ENCODE measurements at places on chromosomes 2 and 18. TPM values are rescaled to one million over a fixed set of nuclear protein-coding genes. Genes with fewer than 3 reads are reported as not detected.

- no peaks in the 10 kb centered on the region for H3K27me3 ChIP-seq
- H3K4me3 ChIP-seq = no peak overlapping the region
- DNase-seq = no peak
- H3K4me1 ChIP-seq = peaks cover 8% of the 10 kb centered on the region
- no peak overlapping the region for H3K27ac ChIP-seq
- no peaks in the 10 kb centered on the region for H3K36me3 ChIP-seq
Measured at GRCh38 chr2:152577579-152577978, 139.7 kb downstream of the PRPF40A start.

DNA sequence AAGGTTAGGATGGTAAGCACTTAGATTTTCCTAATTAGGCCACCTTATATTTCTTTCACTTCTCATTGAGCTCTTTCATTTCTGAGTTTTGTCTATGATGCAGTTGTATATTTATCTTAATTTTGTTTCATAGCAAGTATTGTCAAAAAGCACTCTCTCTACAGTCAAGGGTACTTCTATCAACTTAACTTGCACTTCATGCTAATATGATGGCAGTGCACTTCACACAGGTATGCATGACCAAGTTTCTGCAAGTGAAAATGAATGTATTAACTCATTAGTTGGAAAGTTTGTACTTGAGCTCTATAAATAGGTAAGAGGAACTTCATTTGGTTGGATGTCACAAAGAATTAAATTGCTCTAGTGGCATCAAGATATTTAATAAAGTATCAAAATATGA is 51.5 kb upstream of the CDH19 start:
- H3K4me1 ChIP-seq = no peaks in the 10 kb centered on the region
- H3K27me3 ChIP-seq = no peaks in the 10 kb centered on the region
- DNase-seq = no peak
- H3K36me3 ChIP-seq = no peaks in the 10 kb centered on the region
- no peak overlapping the region for H3K4me3 ChIP-seq

- H3K27ac ChIP-seq = no peak overlapping the region
- H3K4me3 ChIP-seq = no peak overlapping the region
- H3K36me3 ChIP-seq = no peaks in the 10 kb centered on the region
- no peaks in the 10 kb centered on the region for H3K27me3 ChIP-seq
- H3K4me1 ChIP-seq = no peaks in the 10 kb centered on the region
Measured at GRCh38 chr2:166960702-166961270, 72.5 kb downstream of the XIRP2 start.

GRCh38 chr2:71778936-71779773 is 325.8 kb downstream of the DYSF start:
- no peaks in the 10 kb centered on the region for H3K27me3 ChIP-seq
- no peak overlapping the region for H3K4me3 ChIP-seq

GRCh38 chr2:158774681-158775080 is 20.4 kb upstream of the DAPL1 start:
- DNase-seq = no peak
- no peak overlapping the region for H3K27ac ChIP-seq
- no peaks in the 10 kb centered on the region for H3K27me3 ChIP-seq
- no peak overlapping the region for H3K4me3 ChIP-seq
- no peaks in the 10 kb centered on the region for H3K4me1 ChIP-seq

GRCh38 chr2:23627236-23628009 is 242.4 kb downstream of the KLHL29 start:
- H3K36me3 ChIP-seq = no peaks in the 10 kb centered on the region
- no peaks in the 10 kb centered on the region for H3K27me3 ChIP-seq
- DNase-seq = no peak
- H3K4me1 ChIP-seq = no peaks in the 10 kb centered on the region

DNA sequence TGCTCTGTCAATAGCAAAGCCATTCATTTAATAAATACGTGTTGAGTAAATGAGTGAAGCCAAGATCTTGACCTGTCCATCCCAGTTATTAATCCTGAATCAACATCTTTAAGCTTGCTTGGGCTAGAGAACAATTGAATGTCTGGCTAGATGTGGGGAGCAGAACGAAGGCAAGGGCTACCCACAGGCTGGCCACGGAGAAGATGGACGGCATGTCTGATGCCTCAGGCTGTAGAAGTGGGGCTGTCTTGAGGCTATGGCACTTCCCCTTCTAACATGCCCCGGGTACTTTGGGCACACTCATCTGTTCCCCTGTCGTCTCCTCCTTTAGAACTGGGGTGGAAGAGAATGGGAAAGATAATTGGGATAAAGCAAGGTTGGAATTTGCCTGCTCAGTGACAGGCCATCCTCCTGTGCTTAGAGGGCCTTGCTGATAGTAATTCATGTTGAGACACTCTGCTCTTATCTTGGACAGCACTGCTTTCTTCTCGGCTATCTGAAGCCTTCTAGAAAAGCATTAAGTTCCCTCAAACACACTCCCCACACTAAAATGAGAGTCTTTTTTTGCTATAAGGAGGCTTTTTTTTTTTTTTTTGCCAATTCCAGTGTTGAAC is 225.7 kb downstream of the MREG start:
- no peak overlapping the region for H3K4me3 ChIP-seq
- no peaks in the 10 kb centered on the region for H3K36me3 ChIP-seq
- no peaks in the 10 kb centered on the region for H3K27me3 ChIP-seq
- no peaks in the 10 kb centered on the region for H3K4me1 ChIP-seq
- no peak for DNase-seq

DNA sequence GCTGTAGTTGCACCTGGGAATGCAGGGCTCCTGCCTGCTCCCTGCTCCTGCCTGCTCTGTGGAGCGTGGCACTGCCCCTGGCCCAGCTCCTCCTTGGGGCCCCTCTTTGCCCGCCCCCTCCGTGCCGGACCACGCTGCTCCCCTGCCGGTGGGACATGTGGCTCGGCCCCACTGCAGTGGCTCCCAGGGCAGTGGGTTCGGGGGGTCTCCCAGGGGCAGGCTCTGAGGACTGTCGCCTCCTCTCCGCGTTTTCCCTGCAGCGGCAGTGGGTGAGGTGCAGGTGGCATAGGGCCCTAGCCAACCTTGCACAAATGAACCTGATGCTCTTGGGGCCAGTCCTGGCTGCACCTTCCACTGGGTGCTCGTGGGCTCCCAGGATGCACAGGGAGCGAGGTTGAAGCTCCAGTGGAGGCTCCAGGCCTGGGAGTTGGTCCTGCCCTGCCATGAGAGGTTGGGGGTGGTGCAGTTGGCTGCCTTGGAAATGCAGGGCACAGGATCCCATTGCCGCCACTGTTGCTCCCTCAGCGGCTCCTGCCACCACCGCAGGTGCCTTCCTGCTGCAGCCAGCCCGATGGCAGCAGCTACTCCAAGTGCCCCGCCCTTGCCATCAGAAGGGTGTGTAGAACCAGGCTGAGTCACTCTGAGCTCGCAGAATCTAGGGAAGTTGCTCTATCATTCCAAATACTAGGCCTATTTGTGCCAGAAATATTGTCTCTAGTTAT is 313.1 kb upstream of the SYT4 start:
- H3K4me3 ChIP-seq = no peak overlapping the region
- DNase-seq = peak; percentile 25
- H3K27ac ChIP-seq = no peak overlapping the region

GRCh38 chr2:218371983-218372350 is 10.1 kb upstream of the SLC11A1 start:
- H3K4me1 ChIP-seq = 0 out of 2 replicates have a peak, but pooled peaks cover 11% of the 10 kb centered on the region
- no peak overlapping the region for H3K4me3 ChIP-seq
- no peak for DNase-seq
- no peak overlapping the region for H3K27ac ChIP-seq
- H3K27me3 ChIP-seq = no peaks in the 10 kb centered on the region
- no peaks in the 10 kb centered on the region for H3K36me3 ChIP-seq

DNA sequence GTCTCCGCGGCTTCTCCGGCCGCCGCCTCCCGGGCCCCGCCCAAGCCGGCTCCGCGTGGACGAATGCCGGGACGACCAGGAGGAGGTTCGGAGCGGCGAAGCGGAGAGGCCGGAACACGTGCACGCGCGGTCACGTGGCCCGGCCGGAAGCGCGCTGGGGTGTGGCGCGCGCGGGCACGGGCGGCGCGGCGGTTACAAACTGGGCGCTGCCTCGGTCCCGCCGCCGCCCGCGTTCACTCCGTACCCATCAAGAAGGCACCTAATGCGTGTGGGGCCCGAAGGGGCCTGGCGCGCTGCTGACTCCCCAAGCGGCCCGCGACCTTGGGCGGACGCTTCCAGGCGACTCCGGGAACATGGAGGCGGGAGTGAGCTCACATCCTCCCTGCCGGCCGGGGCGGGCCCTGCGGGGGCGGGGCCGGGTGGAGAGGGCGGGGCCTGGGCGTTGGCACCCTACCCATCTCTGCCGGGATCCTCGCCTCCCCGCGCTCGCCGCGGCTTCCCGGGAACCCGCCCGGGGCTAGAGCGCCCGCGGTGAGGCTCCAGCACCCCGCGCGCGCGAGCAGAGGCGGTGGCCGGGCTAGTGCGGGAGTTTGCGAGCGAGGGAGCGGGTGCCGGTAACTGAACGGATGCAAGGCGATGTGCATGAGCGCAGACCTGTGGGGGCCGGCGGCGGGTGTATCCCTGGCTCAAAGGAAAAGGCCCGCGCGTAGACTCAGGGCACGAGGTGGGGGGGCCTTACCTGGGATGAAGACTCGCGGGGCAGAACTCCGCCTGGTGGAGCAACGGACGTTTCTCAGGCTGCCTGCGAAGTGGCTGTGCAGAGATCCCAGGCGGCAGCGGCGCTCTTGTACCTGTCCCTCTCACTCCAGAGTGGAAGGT is at the start of gene TMEM185B:
TMEM185B (minus strand) TSS at position 367 of the 879 bp plus-strand sequence. CDS start 424 bp downstream, outside the sequence.
- DNase-seq = peak; percentile 88
- H3K4me3 ChIP-seq = peak within 1 kb of the TSS; percentile 70
- peak within 1 kb of the TSS; percentile 79 for H3K27ac ChIP-seq
- peaks cover 45% of the 10 kb centered on the region for H3K4me1 ChIP-seq
- H3K36me3 ChIP-seq = peaks cover 5% of the 10 kb centered on the region

DNA sequence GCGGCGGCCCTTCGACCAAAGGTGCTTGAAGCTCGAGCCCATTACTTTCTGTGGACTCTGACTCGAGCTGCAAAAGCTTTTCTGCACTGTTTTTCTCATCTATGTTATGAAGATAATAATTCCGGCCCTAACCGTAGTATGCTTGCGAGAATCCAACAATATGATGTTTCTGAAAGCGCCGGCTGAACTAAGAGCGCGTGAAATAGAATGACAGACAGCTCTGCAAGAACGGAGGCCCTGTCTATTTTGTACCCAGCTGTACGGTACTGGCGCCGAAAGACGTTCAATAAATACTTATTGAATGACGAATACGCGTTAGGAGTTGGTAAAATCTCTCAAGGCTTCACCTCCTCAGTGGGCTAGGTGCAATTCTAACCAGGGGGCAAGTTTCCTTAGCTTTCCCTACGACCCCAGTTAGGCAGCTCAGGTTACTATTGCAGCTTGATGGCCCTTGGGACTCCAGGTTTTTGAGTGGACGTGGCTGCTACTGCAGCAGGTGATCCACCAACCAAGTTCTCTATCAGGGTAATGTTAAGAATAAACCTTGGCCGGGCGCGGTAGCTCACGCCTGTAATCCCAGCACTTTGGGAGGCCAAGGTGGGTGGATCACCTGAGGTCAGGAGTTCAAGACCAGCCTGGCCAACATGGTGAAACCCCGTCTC is 570 bp downstream of the SCRN3 start:
- no peaks in the 10 kb centered on the region for H3K27me3 ChIP-seq
- peak overlapping the region; percentile 84 for H3K4me3 ChIP-seq
- no peaks in the 10 kb centered on the region for H3K36me3 ChIP-seq
- peaks cover 10% of the 10 kb centered on the region for H3K4me1 ChIP-seq

DNA sequence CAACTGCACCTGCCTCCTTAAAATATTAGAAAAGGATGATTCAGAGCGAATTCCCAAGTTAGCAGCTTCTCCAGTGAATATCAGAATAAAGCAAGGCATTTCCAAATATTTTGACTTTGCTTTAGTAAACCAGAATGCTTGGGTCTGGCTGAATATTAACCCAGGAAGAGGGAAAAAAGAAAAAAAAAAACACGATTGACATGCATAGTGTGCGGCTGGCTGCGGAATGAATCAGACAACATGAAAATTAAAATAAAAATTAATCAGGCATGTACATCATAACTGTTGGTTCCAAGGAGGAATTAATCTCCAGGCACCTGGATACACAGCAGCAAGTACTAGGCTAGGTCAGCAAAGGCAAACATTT is 105.8 kb upstream of the NCKAP5 start:
- no peaks in the 10 kb centered on the region for H3K27me3 ChIP-seq
- H3K4me1 ChIP-seq = peaks cover 15% of the 10 kb centered on the region
- no peak for DNase-seq
- no peak overlapping the region for H3K27ac ChIP-seq
- H3K36me3 ChIP-seq = no peaks in the 10 kb centered on the region

DNA sequence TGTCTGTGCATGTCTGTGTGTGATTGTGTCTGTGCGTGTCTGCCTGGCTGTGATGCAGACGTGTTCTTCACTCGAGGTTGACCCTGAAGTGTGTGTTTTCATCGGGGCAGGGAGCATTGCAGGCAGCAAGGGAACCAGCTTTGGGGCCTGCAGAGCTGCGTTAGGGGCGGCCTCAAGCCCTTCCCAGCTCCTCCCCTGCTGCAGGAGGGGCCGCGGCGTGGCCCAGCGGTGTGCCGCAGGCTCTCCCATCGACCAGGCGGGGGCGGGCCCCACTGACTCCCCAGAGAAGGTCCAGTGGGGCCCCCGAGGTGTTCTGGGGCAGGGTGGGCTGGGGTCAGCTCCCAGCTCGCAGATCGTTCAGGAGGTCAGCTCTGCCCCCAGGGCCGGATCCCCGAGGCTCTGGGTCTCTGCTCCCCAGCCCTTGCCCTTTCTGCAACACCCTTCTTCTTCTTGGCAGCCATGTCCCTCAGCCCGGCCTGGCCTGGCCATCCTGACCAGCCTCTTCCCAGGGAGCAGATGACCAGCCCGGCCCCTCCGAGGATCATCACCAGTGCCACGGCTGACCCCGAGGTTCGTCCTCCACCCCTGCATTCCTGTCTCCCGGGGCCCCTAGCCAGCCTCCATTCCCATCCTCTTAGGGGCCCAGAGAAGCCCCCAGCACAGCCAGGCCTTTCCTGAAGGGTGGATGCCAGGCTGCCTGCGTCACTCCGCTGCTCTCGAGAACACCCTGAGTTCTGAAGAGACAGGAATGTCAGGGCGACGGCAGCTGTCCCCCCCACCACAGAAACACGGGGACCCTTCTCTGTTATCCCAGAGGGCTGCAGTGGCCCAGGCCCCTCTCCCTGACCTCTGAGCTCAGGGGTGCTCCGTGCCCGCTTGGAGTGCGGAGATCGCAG is 11.1 kb upstream of the KLHL30 start:
- no peak overlapping the region for H3K27ac ChIP-seq
- H3K27me3 ChIP-seq = no peaks in the 10 kb centered on the region
- no peaks in the 10 kb centered on the region for H3K36me3 ChIP-seq
- no peak overlapping the region for H3K4me3 ChIP-seq
- DNase-seq = no peak

DNA sequence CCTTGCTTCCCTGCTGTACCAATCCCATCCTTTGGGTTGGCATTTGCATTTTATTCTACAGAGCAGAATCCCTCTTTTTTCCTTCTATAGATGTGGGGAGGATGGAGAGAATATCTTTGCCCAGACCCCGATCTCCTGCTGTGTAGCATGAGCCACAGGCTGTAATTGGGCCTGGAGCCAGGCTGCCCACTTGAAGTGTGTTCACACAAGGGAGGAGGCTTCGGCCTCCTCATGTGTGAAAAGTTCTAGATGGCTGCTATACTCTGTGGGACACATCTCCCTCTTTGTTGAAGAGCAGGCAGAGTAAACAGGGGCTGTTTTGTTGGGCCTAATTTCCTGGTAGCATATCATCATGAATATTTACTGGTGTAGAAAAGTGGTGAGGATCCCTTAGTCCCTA is 126.3 kb downstream of the XRCC5 start:
- no peak overlapping the region for H3K4me3 ChIP-seq
- H3K36me3 ChIP-seq = no peaks in the 10 kb centered on the region
- H3K27me3 ChIP-seq = no peaks in the 10 kb centered on the region
- H3K4me1 ChIP-seq = no peaks in the 10 kb centered on the region
- DNase-seq = no peak

PROM2 gene
- 77.8 TPM for total RNA-seq

ACKR3 gene
- 0.86 TPM for total RNA-seq

ZAP70 gene
- not detected for total RNA-seq

TYMS gene
- total RNA-seq = 69.7 TPM

TLX2 gene
- 3.4 TPM for total RNA-seq

Measured in PC-3 (cell line).